ENCODE measurements at places on chromosomes 3 and 15. TPM values are rescaled to one million over a fixed set of nuclear protein-coding genes. Genes with fewer than 3 reads are reported as not detected.

DNA sequence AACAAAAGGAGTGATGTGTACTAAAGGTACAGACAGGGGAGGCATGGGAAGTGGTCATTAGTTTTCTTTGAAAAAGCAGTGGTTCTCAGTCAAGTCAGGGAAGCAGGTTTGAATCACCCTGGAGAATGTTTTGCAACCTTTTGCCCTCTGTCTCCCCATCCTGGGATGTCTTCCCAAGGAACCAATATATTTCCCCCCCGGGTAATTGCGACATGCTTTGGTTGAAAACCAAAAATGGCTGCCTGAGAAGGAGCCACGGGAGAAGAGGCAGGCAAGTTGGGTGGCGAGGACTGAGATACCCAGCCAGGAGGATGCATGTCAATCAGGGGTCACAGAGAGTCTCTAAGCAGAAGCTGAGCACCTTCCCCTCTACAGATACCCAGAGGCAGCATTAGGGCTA, 20.2 kb upstream of the PPP1R2 start:
- no peak for DNase-seq

DNA sequence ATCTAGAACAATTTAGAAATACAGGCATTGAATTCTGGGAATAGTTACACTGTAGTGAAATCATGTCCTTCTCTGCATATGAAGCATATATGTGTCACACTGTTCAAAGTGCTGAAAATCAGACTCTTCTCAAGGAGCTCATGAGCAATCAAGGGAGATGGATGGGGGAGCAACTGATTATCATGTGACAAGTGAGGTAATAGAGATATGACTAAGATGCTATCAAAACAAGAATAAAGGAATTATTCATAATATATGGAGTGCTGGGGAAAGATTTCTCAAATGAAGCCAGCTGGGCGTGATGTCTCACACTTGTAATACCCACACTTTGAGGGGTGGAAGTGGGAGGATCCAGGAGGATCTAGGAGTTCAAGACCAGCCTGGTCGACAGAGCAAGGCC, 74.9 kb upstream of the CHRNB4 start:
- no peak for DNase-seq

IGSF10 gene
- 5.7 TPM for total RNA-seq

- DNase-seq = no peak
Observed at GRCh38 chr3:139328356-139328755, 15.5 kb upstream of the MRPS22 start.

- DNase-seq = no peak
Observed at GRCh38 chr3:114122027-114122709, 56.7 kb downstream of the DRD3 start.

DNA sequence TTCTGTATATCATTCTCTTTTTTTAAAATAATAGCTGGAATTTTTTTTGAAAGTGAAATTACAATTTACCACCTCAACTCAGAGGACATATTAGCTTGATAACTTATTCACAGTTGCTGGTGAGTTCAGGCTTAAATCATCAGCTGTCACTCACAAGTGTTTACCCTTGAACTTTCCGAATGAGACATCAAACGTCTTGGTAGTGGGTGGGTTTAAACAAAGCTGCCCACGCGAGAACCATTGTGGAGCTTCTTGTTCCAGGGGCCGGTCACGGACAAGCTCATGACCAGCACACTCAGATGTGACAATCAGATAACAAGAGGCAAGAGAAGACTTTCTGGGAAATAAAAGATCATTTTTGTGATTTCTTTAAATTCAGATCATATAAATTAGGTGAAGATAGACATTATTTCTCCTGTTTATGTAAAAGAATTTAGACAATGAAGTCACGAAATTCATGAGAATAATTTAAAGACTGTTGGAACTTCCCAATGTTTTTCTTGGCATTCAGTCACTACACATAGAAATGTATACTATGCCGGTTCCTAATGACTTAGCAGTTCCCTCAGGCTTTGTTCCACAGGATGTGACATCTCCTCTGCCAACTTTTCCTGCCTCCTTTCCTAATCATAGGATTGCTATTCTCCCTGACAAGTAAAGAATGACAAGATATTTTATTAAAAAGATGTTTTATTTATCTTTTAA, 29.3 kb downstream of the BTD start:
- no peak for DNase-seq

PIF1 gene
- 1.9 TPM for total RNA-seq

GOLGA8N gene
- 19.4 TPM for total RNA-seq

DNA sequence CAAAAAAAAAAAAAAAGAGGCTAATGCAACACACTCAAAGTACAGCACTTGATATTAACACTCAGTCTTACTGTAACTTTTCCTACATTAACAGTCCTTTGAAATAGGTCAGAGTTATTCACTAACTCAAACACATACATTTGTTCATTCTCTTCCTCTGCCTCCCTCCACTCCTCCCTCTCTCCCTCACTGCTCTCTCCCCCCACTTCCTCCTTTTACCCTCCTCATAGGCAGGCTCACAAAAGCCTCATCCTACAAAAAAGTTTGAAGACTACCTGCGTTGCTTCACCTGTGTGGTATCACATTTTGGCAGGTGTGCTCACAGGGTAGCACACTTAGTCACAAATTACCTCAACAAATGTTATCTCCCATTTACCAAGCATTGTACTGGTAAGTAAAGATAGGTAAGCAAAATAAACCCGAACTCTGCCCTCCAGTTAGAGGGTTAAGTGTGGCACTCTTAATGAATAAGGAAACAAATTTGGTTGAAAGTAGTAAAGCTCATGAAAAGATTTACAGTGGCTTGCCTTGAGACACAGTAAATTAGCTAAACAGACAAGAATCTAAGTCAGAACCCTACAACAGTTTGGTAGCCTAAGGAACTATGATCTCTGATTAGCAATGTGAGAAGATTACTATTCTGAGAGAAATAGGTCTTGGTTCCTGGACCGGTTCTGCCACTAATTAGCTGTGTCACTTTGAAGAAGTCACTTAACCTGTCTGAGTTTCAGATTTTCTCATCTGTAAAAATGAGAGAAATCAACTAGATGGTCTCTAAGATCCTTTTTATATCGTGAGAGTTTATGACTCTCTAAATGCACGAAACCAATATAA, 151.0 kb upstream of the MLF1 start:
- DNase-seq = no peak

- DNase-seq = no peak
Observed at GRCh38 chr3:100629421-100630127, 20.2 kb downstream of the ADGRG7 start.

- no peak for DNase-seq
Observed at GRCh38 chr15:91885714-91886270, 32.3 kb downstream of the SLCO3A1 start.

CIDEC gene
- total RNA-seq = 1.2 TPM

DNA sequence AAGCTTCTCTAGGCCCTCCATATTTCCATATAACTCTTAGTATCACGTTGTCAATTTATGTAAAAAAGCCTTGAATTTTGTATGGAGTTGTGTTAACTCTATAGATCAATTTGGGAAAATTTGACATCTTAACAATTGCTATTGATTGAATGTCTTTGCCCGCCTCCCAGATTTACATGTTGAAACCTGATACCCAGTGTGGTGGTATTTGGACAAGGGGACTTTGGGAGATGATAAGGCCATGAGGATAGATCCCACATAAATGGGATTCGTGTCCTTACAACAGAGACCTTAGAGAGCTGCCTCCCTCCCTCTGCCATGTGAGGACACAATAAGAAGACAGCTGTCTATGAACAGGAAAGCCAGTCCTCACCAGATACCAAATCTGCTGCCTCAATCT, 21.1 kb upstream of the TNK2 start:
- peak; percentile 11 for DNase-seq

GRCh38 chr3:188323067-188323842, 169.3 kb downstream of the LPP start:
- DNase-seq = no peak

GRCh38 chr3:123672429-123673146, 87.7 kb upstream of the HACD2 start:
- no peak for DNase-seq

DNA sequence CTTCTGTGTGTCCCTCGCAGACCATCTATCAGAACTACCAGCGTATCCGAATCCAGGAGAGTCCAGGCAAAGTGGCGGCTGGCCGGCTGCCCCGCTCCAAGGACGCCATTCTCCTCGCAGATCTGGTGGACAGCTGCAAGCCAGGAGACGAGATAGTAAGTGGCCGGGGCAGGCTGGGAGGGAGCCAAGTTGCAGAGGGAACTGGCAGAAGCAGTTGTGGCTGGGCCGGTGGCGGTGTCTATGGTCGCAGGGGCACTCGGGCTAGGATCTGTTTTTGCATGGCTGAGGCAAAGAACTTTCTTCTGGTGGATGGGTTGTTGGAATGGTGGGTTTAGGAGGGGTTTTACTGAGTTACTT, 10.1 kb downstream of the MCM2 start:
- DNase-seq = peak; percentile 80

TMC3 gene
- total RNA-seq = not detected

- DNase-seq = no peak
Observed at GRCh38 chr15:98401029-98401428, 247.3 kb upstream of the IGF1R start.

ACAN gene
- 13.5 TPM for total RNA-seq

- DNase-seq = no peak
Observed at GRCh38 chr15:70722266-70723121, 40.9 kb downstream of the UACA start.

DNA sequence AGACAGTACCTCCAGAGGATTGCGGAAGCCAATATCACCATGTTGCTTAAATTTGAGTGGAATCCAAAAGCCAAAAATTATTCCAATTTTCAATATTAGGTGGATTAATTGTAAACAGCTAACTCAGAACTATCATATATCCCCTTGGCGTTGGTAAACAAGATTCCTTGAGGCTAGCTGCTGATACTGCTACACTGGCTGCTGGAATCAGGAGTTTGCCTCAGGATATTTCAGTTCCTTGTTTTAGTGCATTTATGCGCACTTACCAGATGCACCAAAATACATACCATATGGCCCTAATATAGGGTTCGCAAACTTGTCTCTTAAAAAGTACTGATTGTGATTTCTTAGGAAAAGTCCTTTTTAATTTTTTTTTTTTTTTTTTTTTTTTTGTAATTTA, 605.2 kb upstream of the NAALADL2 start:
- DNase-seq = no peak

DNA sequence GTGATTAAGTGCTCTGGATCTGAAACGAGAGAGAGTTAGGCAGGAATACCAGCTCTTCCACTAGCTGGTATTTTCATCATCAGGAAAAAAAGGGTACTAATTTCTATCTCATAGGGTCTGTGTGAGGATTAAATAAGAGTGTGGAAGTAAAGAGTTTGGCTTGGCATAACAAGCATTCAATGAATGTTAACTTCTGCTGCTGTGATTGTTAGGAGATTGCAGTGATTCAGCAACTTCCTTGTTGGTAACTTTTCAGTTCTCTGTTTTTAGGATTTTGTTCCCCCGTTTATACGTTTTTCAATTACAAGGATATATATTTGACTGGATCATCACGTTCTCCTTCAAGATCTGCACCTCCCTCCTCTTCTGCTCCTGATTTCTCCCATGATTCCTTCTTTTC, 65.9 kb upstream of the MYO5C start:
- no peak for DNase-seq
